ENCODE measurements at places on chromosomes 6 and 20.

DNA sequence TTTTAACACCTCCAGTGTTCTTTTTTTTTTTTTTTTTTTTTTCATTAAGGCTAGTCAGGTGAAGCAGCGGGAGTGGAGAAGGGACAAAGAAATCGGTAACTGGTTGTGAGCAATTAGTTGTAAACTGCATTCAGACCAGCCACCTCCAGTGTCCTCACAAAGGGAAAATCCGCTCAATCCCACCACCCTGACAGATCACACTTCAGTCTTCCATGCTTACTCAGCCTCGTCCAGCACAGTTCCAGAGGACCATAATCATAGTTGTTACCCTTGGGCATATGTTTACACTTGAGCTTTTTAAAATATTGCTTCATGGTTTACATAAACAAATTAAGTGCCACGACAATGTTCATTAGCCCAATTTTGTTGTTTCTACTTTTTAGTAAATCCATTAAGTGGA, 10.2 kb downstream of the DYNLRB1 start:
- DNase-seq, result no peak

- DNase-seq, result no peak
Observed at GRCh38 chr20:37418591-37419109, 72.7 kb downstream of the SRC start.

DNA sequence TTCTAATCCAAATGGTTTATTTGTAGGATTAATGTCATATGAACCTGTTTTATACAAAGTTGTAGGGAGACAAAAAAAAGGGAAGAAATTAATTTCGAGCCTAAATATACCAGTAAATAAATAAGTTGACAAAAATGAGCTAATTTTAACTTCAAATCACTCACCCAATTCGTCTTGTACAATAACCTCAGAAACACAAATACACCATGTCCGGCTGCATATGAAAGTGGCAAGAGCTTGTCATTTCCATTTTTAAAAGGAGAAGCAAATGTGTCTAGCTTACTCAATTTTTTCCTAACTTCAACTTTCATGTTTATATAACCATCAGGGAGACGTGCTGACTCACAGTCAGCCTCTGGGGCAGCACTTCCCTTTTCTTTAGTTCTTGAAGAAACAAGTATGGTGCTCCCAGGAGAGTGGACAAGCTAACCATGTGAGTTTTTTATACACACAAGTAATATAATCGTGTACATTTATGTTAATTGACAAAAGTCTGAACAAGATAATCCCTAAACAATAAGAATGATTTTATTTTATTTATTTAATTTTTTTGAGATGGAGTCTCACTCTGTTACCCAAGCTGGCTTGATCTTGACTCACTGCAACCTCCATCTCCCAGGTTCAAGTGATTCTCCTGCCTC, 55.5 kb upstream of the SGK1 start:
- DNase-seq, result peak; percentile 18

DNA sequence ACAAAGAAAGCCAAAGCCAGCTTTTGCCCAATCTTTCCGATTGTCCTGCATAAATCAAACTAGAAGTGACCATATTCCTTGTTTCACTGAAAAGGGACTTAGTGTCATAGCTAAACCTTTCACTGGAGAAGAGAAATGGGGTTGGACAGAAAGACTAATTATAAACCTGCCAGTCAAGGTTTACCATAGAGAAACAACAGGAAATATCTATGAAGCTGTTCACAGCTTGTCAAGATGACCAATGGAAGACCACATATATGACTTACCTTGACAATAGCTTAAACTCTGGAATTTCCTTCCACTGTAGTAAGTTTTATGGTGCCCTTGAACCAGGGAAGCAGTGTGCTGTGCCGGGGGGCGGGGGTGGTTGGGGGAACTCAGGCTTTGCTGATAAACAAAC, 107.7 kb upstream of the PHACTR1 start:
- DNase-seq, result no peak
